A549 treated with DMSO at 1 μM for 4 hours (cell line): ENCODE measurements at places on chromosomes 16 and 17. TPM values are rescaled to one million over a fixed set of nuclear protein-coding genes. Genes with fewer than 3 reads are reported as not detected.

The SEPTIN12 gene
- total RNA-seq = not detected in 5 replicates

The CDH15 gene
- 0.05 to 0.19 TPM (median 0.14 TPM) in 5 replicates for total RNA-seq

The DHRS11 gene
- total RNA-seq = 7.3 to 10.4 TPM (median 9.2 TPM) in 5 replicates

The WSB1 gene
- 66.2 to 87.5 TPM (median 76.8 TPM) in 5 replicates for total RNA-seq

The NHLRC4 gene
- 0.15 to 0.30 TPM (median 0.21 TPM) in 5 replicates for total RNA-seq

The RCVRN gene
- total RNA-seq = 0.13 TPM in 1 of 5 replicates, not detected in the others

The IL21R gene
- total RNA-seq = 0.03 to 0.22 TPM (median 0.03 TPM) in 3 of 5 replicates, not detected in the others

The TBC1D3C gene
- 0.06 TPM in 1 of 5 replicates, not detected in the others for total RNA-seq

The C16orf95 gene
- 3.8 to 7.4 TPM (median 6.6 TPM) in 5 replicates for total RNA-seq

The SCIMP gene
- total RNA-seq = not detected in 5 replicates

The TMC5 gene
- 7.1 to 9.4 TPM (median 8.1 TPM) in 5 replicates for total RNA-seq

The TMEM238L gene
- not detected in 5 replicates for total RNA-seq

The CTRB2 gene
- not detected in 5 replicates for total RNA-seq

The ACSM5 gene
- total RNA-seq = not detected in 5 replicates

The TP53TG3C gene
- total RNA-seq = 0.17 to 0.64 TPM in 2 of 5 replicates, not detected in the others

The GSG1L gene
- not detected in 5 replicates for total RNA-seq

The C17orf100 gene
- total RNA-seq = 2.2 to 3.0 TPM (median 2.8 TPM) in 5 replicates

The ITGAL gene
- total RNA-seq = 0.12 to 0.28 TPM (median 0.21 TPM) in 4 of 5 replicates, not detected in the other

The YWHAE gene
- total RNA-seq = 565 to 1,004 TPM (median 594 TPM) in 5 replicates

The TBC1D3G gene
- total RNA-seq = not detected in 5 replicates

The PROCA1 gene
- 1.0 to 1.7 TPM (median 1.1 TPM) in 5 replicates for total RNA-seq

The TBC1D28 gene
- not detected in 5 replicates for total RNA-seq

The NACA2 gene
- not detected in 5 replicates for total RNA-seq

The SPATA32 gene
- 0.11 to 0.25 TPM (median 0.22 TPM) in 5 replicates for total RNA-seq
